Keratinocyte (primary cell): ENCODE measurements at places on chromosomes 2 and 18. TPM values are rescaled to one million over a fixed set of nuclear protein-coding genes. Genes with fewer than 3 reads are reported as not detected.

Gene FOSL2
- 20.4 to 32.7 TPM (median 24.1 TPM) in 3 replicates for polyA plus RNA-seq

Gene ESPNL
- polyA plus RNA-seq = 0.14 to 0.19 TPM (median 0.16 TPM) in 3 replicates

Gene UGT1A5
- 0.51 to 2.2 TPM (median 1.3 TPM) in 3 replicates for polyA plus RNA-seq

Gene PLGLB2
- 0.40 to 1.0 TPM (median 0.88 TPM) in 3 replicates for polyA plus RNA-seq

Gene TRIM43
- not detected in 3 replicates for polyA plus RNA-seq

Gene EHD3
- 5.1 to 8.2 TPM (median 6.5 TPM) in 3 replicates for polyA plus RNA-seq
